ENCODE measurements at places on chromosomes 1 and 21.

- H3K36me3 ChIP-seq: no peaks in the 10 kb centered on the region
- DNase-seq: no peak
- no peaks in the 10 kb centered on the region for H3K4me1 ChIP-seq
- no peak overlapping the region for H3K4me3 ChIP-seq
- H3K27ac ChIP-seq: no peak overlapping the region
- no peaks in the 10 kb centered on the region for H3K27me3 ChIP-seq
These were observed 33.7 kb downstream of the CCDC185 start for GRCh38 chr1:223426936-223427335.

GRCh38 chr1:53860967-53861411 lies 22.9 kb upstream of the NDC1 start:
- H3K4me1 ChIP-seq: no peaks in the 10 kb centered on the region
- peaks cover 4% of the 10 kb centered on the region for H3K36me3 ChIP-seq
- no peaks in the 10 kb centered on the region for H3K27me3 ChIP-seq
- peak; percentile 81 for DNase-seq
- no peak overlapping the region for H3K4me3 ChIP-seq

- H3K36me3 ChIP-seq: no peaks in the 10 kb centered on the region
- H3K27me3 ChIP-seq: no peaks in the 10 kb centered on the region
- DNase-seq: no peak
- H3K4me3 ChIP-seq: no peak overlapping the region
- peak overlapping the region; percentile 6 for H3K27ac ChIP-seq
These were observed 49.8 kb downstream of the KCNT2 start for GRCh38 chr1:196558411-196558810.

DNA sequence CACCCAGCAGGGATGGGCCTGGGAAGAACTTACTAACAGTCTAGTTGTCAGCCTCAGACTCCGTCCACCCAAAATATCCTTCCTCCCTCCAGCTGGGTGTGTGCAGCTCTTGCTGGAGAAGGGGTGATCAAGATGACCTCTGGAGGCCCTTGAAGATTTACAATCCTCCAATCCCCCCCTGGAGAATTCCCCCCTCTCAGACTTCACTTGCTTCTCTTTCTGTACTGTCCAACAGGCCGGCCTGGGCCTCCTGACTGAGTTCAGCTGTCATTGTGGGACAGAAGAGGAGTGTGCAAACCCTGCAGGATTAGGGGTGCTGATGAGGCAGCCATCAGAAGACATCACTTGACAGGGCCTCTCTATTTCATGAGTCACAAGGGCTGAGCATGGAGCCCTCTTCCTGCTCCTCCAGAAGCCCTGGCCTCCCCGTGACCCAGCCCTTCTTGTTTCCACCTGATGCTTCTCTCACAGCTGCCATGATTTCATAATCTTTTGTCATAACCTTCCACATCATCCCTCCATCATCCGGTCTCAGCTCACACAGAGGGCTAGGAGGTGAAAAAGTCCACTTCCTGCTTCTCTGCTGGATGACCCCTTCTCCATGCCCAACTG lies 17.5 kb upstream of the IGFN1 start:
- no peak overlapping the region for H3K4me3 ChIP-seq
- H3K36me3 ChIP-seq: no peaks in the 10 kb centered on the region
- peaks cover 20% of the 10 kb centered on the region for H3K27me3 ChIP-seq
- H3K4me1 ChIP-seq: peaks cover 17% of the 10 kb centered on the region
- DNase-seq: no peak

GRCh38 chr1:153030895-153031294 lies at the start of gene SPRR1B:
Gene SPRR1B (plus strand): TSS chr1:153031203. CDS start chr1:153032346, 1,143 bp downstream.
- H3K27me3 ChIP-seq: no peaks in the 10 kb centered on the region
- H3K4me1 ChIP-seq: no peaks in the 10 kb centered on the region
- DNase-seq: no peak
- no peak within 1 kb of the TSS for H3K4me3 ChIP-seq
